ENCODE measurements at places on chromosomes 13 and 19.
A peak's percentile ranks its signal among the peaks of the same experiment; 100 is the strongest.

DNA sequence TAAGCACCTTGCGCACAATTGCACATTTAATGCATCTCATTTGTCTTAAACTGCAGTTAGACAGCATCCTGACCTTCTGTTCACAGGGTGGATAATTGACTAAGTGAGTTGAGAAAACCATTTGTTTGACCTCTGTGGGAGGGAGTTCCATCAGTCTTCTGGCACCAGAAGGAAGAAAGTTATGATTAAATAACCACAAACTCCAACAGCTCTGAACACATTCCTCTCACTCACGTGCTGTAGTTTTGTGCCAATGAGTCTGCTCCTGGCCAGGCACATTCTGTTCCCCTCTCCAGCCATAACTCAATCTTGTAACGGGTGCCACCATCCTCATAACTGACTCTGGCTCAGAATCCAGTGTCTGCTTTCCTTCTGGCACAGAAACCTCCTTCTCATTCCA lies 817.2 kb downstream of the SLITRK1 start:
- no peak for DNase-seq

DNA sequence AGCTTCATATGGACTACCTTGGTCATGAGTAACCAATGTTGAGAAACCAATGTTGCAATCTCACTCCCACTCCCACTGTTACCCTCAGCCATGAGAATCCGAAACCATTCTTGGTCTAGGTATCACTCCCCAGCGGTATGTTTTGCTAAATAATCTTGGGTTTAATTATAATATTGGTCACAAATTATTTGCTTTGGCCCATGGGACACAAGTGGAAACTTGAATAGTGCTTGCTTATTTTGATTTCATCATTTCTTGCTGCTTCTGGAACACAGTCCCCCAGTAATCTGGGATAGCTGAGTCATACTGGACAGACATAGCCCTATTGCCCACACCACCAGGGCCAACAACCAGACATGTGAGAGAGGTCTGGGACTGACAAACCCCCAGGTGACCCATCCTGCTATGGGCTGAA lies 171.6 kb upstream of the IPO5 start:
- no peak for DNase-seq

- peak; percentile 45 for DNase-seq
Observed at GRCh38 chr19:55255618-55256423, 3.0 kb downstream of the PPP6R1 start.

DNA sequence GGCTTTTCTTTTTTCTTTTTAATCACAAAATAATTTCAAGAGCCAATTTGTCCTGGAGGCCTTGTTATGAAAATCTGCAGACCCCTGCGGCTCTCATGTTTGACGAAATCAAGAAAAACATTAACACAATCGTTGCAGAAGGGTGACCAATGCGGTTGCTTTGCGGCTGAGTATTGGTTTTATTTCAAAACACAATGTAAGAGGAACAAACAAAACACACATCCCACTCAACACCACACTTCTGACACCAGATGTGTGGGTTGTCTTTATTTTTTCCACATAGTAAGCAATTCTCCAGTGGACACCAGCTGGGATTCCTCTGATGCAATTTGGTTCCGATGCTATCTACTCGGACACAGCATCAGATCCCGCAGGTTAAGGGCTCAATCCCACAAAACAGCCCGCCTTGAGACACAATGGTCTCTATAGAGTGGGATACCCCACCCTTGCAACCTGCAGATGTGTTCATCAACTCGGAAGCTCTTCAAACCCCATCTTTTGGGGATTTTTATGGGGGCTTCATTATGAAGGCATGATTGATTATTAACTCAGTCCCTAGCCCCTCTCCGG lies 21.9 kb upstream of the CCDC124 start:
- no peak for DNase-seq

- peak; percentile 54 for DNase-seq
Observed at GRCh38 chr19:2578901-2579677, 103.2 kb downstream of the GADD45B start.
